NT2/D1 (cell line): ENCODE measurements at places on chromosomes 11 and 22.

DNA sequence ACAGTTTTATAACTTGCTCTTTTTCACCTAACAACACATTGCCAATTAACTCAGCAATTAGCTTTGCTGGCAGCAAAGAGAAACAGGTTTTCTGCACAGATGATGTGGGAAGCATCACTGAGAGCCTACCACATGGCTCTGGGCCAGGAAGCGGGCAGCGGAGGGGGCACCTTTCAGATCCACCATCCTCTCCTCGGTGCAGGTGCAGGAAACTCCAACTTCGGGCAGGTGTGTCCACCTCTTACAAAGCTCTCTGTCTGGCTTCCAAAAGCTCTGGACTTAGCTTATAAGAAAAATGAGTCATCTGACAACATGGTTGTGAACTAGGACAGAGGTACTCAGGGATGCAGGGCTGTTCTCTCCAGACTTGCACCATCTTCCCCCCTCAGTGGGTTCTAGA is 77.0 kb downstream of the RPS6KA4 start:
- DNase-seq: no peak

DNA sequence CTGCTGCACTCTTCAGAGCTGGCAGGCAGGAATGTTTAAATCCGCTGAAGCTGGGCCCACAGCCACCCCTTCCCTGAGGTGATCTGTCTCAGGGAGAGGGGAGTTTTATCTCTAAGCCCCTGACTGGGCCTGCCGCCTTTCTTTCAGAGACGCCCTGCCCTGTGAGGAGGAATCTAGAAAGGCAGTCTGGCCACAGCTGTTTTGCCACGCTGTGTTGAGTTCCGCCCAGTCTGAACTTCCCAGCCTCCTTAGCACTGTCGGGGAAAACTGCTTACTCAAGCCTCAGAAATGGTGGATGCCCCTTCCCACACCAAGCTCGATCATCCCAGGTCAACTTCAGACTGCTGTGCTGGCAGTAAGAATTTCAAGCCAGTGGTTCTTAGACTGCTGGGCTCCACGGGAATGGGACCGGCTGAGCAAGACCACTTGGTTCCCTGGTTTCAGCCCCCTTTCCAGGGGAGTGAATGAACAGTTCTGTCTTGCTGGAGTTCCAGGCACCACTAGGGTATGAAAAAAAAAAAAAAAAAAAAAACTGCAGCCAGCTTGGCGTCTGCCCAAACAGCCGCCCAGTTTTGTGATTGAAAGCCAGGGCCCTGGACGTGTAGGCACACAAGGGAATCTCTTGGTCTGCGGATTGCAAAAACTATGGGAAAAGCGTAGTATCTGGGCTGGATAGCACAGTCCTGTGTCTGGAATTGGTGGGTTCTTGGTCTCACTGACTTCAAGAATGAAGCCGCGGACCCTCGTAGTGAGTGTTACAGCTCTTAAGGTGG is 127.4 kb downstream of the SPON1 start:
- DNase-seq: no peak

- DNase-seq: no peak
Observed at GRCh38 chr11:109093354-109093753, 328.6 kb upstream of the C11orf87 start.

DNA sequence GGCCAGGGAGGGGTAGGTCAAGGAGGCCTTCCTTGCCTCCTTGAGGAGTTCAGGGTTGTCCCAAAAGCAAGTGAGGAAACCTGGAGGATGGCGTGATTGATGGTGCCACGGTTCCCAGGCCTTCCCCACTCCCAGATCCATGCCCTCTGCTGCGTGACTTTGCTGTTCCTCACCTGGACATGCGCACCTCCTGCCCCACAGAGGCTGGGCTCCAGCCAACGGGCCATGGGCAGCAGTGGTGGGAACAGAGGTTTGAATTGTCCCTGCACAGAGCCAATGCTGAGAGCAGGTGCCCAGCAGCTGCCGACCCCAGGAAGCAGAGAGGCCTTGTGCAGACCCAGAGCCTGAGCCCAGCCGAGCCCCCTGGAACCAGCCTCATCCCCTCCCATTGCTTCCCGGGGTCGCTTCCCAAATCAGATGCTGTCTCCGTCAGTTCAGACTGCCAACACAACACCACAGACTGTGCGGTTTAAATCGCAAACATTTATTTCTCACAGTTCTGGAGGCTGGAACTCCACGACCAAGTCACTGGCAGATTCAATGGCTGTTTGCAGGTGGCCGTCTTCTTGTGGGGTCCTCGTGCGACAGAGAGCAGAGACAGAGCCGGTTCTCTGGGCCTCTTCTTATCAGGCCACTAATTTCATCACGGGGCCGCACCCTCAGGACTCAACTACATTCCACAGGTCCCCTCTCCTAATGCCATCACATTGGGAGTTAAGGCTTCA is 6.2 kb upstream of the LINC01488 start:
- DNase-seq: no peak

DNA sequence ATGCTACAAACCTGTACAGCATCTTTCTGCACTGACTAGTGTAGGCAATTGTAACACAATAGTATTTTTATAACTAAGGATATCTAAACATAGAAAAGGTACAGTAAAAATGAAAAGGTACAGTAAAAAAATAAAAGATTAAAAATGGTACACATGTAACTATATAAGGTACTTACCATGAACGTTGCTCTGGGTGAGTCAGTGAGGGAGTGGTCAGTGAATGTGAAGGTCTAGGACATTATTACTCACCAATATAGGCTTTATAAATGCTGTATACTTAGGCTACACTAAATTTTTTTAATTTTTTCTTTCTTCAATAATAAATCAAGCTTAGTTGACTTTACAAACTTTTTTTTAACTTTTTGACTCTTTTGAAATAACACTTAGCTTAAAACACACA is 59.9 kb downstream of the EIF3M start:
- DNase-seq: no peak

GRCh38 chr11:112811783-112812182 is 149.4 kb upstream of the NCAM1 start:
- DNase-seq: no peak

DNA sequence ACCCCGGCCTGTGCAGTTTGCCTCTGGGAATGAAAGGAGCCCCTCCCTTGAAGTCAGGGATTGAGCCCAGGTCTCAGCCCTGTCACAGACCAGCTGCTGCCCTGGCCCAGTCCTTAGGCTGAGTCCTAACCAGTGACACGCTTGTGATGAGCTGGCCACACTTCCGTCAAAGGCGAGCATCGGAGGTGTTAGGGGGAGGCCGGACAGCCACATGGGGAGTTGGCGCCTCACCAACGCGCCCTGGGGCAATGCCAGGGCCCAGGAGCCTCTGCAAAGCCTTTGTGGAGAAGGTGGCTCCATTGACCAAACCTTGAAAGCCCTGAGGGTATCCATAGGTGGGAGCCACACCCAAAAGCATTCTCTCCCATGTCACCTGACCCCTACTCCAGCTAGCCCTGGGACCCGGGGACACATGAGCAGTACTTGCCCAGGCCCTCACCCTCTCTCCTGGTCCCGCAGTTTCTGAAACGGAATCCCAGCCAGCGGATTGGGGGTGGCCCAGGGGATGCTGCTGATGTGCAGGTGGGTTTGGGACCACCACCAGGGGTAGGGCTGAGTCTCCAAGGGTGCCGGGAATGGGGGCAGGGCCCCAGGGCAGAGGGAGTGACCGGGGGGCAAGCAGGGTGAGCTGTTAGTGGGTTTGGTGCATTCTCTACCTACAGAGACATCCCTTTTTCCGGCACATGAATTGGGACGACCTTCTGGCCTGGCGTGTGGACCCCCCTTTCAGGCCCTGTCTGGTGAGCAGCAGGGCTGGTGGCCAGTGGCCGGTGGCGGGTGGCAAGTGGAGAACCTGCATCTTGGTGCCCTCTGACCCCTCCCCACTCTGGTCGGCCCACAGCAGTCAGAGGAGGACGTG is 3.7 kb downstream of the PTPRCAP start:
- DNase-seq: no peak
